NCI-H187 (cell line): ENCODE measurements at places on chromosomes 2 and 18.

DNA sequence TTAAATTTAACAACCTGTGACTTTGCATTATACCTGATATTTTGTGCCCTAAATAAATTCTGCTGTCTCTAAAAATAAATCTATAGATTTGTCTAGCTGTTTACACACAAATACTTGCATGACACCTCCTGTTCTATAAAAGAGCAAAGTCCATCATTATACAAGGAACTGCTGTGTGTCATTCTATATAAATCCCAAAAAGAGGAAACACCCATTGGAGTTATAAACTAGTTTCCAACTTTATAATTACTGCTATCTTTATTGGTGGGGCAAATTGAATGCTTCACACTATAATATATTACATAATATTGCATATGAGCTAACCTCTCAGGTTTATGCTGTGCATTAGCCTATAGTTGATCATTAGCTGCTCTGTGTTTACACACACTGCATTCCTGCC, 504.4 kb downstream of the SATB2 start:
- DNase-seq: no peak

DNA sequence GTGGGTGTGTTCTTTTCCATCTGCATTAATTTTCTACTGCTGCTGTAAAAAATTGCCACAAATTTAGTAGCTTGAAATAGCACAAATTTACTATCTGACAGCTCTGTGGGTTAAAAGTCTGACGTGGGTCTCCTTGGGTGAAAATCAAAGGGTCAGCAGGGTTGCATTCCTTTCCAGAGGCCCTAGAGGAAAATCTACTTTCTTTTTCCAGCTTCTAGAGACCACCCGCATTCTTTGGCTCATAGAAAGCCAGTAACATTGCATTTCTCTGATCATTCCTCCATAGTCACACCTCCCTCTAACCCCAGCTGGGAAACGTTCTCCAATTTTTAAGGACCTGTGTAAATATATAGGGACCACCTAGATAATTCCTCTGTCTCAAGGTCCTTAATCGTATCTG, 128.8 kb downstream of the ATL2 start:
- DNase-seq: no peak

GRCh38 chr2:185700883-185701282, 37.7 kb upstream of the FSIP2 start:
- DNase-seq: no peak

- DNase-seq: no peak
Observed at GRCh38 chr2:70522627-70523026, 31.0 kb downstream of the TGFA start.

DNA sequence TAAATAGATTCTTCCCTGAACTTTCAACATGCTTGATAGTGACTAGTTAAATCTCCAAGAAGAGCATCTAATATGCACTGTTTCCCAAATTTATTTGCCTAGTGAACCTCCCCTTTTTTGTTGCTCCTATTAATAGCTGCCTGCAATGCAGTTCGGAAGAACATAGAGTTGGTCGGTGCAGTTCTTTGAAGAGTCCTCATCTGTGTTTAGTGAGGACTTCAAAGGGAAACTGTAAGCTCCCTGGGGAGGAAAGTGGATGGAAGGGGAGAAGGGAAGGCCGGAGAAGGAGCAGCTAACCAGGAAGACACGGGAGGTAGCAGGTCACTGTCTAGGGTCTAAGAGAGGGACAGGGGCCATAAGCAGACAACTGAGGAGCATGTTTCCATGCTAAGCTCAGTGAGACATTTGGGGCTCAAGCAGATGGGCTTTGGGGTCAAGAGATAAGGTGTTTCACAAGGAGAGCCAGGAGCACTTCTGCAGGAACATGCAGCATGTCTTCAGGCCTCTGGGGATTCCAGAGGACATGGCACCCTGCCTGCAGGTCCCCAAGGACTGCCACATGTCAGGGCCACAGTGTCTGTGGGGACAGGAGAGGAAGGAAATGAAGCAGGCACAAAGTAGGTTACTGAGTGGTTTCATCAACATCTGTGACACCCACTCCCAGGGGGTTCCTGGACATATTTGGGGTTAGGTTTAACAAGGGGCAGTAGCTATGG, 48.7 kb upstream of the ANXA4 start:
- no peak for DNase-seq

DNA sequence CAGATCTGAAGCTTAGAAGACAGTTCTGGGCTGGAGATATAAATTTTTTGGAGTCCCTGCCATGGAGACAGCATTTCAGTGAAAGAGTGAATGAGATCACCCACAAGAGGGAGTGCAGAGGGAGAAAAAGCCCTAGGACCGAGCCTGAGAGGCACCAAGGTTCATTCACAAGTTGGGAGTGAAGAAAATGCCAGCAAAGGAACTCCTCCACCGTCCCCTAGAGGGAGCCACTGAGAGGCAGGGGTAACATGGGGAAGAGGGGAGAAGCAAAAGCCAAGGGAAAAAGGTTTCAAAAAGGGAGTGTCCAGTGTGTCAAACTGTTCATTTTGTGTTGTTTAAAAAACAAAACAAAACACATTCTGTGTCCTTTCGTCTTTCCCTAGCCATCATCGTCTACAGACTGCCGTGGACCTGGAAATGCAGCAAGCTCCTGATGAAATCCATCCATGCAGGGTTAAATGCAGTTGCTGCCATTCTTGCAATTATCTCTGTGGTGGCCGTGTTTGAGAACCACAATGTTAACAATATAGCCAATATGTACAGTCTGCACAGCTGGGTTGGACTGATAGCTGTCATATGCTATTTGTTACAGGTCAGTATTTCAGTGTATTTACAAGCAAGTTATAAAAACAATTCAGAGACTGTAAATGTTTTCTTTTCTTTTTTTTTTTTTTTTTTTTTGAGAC, 19.1 kb downstream of the CYBRD1 start:
- DNase-seq: no peak

DNA sequence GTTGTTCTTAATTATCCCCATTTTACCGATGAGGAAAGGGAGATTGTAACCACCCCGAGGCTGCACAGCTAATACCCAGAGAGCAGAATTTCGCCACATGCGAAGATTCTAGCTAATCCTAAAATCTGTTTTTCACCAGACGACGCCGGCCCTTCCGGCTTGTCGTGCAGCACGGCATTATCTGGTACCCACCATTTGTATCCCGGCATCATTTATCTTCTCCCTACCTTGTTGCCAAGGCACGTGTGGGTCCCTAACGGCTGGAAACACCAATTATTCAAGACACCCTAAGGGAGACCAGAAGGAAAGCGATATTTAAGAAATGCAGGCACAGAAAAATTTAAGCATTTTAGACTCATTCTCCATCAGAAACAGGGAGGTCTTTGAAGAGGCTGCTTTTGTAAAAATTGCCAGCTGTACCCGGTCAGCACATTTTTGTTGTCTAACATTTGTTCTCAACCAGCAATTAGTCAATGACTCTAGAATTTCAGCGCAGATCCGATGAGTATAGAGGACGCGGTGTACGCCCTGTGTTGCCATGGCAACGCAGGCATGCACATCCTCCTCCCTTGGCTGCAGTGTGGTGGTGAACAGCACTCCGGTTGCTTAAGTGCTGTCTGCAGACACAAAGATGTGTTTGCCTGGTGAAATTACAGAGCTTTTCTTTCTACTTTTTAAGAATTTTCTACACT, 111.6 kb downstream of the AGAP1 start:
- DNase-seq: no peak

DNA sequence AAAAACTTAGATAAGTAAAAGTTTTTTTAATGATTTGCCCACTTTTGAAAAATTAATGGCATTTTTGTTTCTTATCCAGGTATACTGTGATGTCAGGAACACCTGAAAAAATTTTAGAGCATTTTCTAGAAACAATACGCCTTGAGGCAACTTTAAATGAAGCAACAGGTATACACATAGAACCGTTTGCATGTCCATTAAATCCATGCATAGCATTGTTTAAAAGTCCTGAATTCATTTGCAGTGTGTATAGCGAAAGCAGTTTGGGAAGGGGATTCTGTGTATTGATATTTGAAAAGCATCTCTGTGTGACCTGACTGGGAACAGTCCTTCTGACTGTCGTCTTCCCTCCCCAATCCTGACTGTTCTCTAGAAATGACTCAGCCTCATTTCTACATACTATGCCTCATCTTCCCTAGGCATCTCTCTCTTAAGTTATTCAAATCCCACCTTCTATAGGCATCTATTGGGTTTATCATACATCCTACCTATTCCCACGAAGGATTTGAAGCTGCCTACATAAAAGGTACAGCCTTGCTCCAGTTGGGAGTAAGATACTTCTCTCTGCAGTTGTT, 79.2 kb upstream of the MAP3K20 start:
- DNase-seq: no peak

GRCh38 chr2:38178556-38179419, 102.8 kb upstream of the CYP1B1 start:
- no peak for DNase-seq

DNA sequence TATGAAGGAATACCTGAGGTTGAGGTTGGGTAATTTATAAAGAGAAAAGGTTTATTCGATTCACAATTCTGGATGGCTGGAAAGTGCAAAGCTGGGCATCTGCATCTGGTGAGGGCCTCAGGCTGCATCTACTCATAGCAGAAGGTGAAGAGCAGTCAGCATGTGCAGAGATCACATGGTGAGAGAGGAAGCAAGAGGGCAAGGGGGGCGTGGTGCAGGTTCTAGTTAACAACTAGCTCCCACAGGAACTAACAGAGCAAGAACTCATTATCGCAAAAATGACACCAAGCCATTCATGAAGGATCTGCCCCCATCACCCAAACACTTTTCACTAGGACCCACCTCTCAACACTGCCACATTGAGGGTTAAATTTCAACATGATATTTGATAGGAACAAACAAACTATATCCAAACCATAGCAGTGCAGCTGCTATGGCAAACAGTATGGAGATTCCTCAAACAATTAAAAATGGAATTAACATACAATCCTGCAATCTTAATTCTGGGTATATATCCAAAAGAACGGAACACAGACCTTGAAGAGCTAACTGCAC, 72.8 kb upstream of the LDLRAD4 start:
- DNase-seq: no peak

- no peak for DNase-seq
Observed at GRCh38 chr2:191115391-191115790, 35.4 kb downstream of the STAT4 start.

- no peak for DNase-seq
Observed at GRCh38 chr2:118971245-118972122, 29.5 kb downstream of the MARCO start.

- no peak for DNase-seq
Observed at GRCh38 chr2:224776795-224777558, 60.8 kb upstream of the CCDC195 start.

DNA sequence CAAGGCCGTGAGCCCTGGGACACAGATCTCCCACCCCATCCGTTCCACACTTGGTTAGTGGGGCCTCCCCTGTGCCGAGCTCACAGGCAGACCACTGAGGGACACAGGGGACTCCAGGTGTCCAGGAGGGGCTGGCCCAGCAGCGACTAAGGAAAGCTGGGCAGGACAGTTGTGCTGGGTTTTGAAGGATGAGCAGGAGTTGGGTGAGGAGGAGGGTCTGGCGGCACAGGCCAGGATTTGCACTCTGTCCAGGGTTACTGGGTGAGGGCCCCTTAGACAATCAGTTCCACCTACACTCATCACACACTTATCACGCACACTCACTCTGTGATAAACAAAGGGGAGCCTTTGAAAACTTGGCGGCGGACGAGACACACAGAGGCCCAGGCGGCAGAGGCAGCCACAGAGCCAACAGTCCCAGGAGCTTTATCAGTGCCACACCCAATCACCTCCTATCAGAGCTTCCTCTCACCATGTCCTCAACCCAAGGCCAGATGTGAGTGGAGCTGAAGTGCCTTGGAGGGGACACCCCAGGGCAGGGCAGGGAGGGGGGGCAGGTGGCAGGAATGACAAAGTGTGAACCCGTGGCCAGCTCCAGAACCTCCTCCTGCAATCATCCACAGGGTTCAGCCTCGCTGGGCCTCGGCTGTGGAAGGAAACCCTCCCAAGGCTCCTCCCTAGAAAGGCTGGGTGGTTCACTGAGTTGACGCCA, 26.6 kb downstream of the BIN1 start:
- no peak for DNase-seq

DNA sequence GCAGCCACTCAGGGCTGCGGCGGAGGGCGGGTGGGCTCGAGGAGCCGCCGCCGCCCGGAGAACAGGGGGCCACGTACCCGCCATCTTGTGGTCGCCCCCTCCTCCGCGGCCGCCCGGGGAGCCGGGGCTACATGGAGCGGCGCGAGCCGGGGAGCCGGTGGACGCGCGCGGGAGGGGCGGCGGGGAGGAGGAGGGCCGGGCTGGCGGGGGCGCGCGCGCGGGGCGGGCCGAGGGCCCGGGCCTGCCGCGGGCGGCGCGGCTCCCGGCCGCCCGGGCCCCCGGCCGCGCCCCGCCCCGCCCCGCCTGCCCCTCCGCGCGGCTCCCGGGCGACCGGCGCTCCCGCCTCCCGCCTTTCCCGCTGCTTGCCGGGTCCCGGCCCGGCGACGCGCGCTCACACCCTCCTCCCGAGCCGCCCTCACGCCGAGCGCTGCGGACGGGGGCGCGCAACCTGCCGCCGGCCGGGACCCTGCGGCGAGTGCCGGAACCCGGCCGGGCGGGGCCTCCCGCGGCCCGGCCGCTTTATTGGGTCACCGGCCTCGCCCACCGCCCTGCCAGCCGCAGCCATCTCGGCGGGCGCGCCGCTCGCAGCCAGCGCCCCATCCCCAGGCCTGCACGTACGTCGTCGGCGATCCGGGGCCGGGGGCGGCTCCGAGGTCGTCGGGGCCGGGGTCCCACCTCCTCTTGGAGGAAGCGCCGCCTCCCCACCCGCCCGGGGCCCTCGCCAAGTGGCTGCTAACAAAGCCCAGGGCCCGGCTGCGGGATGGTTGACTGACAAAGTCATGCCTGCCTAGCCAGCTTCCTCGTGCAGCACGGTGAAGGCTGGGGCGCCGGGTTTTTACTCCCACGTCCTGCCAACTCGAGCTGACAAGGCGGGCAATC, at the start of gene PPP4R1:
PPP4R1 (minus strand) TSS at position 159 of the 879 bp plus-strand sequence; CDS start at position 84, 75 bp downstream.
- DNase-seq: peak; percentile 63

GRCh38 chr2:141767051-141767450, 363.8 kb downstream of the LRP1B start:
- DNase-seq: no peak

DNA sequence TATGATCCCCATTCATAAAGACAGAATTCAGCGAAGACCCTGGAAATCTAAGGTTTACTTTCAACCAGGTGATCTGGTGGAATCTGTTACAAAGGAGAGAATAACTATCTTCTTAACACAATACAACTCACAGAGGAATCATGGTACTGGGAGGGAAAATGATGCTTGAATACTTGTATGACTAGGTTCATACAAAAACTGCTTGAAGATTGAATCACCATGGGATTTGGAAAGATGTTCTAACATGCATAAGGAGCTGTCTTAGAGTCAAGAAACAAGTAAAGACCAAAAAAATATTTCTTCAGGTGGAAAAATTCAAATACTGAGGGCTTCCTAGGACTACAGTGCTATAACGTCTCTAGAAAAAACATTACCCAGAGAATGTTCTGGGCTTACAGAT, 32.2 kb downstream of the COL5A2 start:
- no peak for DNase-seq
